ENCODE measurements at places on chromosomes 2 and 18. TPM values are rescaled to one million over a fixed set of nuclear protein-coding genes. Genes with fewer than 3 reads are reported as not detected.

FAP gene
- total RNA-seq: 2.0 TPM

SRSF7 gene
- 202 TPM for total RNA-seq

UGT1A5 gene
- total RNA-seq: not detected

MAIP1 gene
- total RNA-seq: 17.7 TPM

GCC2 gene
- 33.7 TPM for total RNA-seq

UGT1A10 gene
- not detected for total RNA-seq

TMEM169 gene
- not detected for total RNA-seq

RUFY4 gene
- total RNA-seq: not detected

DNA sequence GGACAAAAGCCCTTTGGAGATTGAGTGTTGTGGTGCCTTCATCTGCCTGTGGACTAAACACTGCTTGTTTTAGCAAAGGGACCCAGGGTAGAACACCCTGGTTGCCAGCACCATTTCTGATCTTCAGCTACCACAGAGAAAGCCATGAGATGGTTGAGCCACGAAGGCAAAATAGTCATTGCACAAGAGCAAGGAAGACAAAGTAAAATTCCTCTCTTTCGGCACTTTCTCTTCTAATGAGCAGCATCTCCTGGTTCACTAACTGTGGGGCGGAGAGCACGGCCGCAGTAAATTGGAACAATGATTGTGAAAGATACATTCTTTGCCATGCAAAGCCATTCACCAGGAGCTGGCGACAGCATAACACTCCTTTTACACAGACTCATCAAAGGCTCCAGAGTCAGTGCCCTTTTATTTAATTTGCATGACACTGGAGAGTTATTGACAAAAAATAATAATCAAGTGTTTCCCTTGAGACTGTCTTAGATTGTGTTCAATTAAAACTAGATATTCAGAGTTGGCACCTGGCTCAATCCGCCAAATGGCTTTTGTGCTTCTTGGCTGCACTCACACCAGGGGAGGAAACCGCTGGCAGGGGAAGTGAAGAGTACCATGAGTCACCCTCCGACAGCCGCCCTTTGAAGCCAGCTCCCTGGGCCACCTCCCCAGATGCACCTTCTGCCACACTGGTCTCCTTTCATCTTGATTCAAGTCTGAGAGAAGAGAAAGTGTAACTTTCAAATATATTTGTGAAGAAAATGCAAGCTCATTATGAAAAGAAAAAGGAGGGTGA is 100.5 kb upstream of the MEIS1 start:
- H3K36me3 ChIP-seq: no peaks in the 10 kb centered on the region
- no peak overlapping the region for H3K4me3 ChIP-seq
- H3K27me3 ChIP-seq: no peaks in the 10 kb centered on the region

- no peak overlapping the region for H3K4me3 ChIP-seq
- no peaks in the 10 kb centered on the region for H3K4me1 ChIP-seq
- no peaks in the 10 kb centered on the region for H3K36me3 ChIP-seq
These were observed 499.7 kb downstream of the BCL11A start for GRCh38 chr2:60053791-60054190.

DNA sequence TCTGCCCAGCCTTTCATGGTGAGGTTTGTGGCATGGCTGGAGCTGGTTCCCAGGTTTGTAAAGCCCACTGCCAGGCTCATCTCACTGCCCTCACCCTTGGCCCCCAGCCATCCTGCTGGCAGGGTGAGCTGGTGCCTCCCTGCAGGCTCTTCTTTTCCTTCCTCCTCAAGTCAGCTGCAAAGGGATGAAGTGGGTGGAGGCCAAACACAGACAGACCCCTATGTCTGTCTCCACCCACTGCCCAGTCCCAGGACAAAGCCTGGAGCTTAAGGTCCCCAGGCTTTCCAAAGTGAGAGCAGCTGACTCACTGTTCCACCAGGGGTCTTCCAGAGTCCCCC is 92.0 kb downstream of the TNS1 start:
- no peaks in the 10 kb centered on the region for H3K36me3 ChIP-seq
- H3K27ac ChIP-seq: no peak overlapping the region
- H3K4me1 ChIP-seq: peaks cover 12% of the 10 kb centered on the region
- H3K4me3 ChIP-seq: no peak overlapping the region
- no peak for DNase-seq

DNA sequence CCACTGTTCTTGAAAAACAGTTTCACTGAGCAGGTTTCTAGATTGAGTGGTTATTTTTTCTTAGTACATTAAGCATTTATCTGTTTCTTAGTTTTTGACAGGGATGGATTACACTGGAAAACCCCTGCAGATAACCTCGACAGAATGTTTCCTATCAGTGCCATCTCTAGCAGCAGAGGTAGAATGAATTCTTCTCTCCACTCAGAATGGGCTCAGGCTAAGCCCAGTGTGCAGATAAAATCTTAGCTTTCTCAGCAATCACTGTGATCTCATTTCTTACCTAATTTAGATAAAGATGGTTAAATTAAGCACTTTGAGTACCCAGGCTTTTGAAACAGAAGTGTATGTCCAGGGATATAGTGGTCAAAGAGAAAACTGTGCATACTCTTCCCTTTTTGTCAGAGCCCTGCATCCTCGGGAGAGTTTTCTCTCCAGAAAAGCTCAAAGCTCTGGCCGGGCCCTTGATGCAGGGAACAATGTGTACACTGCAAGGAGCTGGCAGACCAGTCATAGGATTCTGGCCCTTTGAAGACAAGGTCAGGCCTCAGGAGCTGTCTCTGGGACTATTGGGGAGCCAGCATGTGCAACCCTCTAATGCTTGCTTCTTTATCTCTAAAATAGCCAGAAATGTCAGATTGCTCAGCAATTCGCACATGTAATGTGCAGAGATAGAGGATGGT is 10.6 kb upstream of the AKAIN1 start:
- DNase-seq: no peak
- H3K27me3 ChIP-seq: no peaks in the 10 kb centered on the region
- H3K27ac ChIP-seq: no peak overlapping the region
- H3K36me3 ChIP-seq: no peaks in the 10 kb centered on the region

GRCh38 chr2:735670-736218 is 58.5 kb upstream of the TMEM18 start:
- no peaks in the 10 kb centered on the region for H3K27me3 ChIP-seq
- H3K27ac ChIP-seq: no peak overlapping the region
- H3K4me3 ChIP-seq: no peak overlapping the region
- DNase-seq: no peak
- no peaks in the 10 kb centered on the region for H3K36me3 ChIP-seq

- no peak overlapping the region for H3K27ac ChIP-seq
- no peak for DNase-seq
- no peaks in the 10 kb centered on the region for H3K27me3 ChIP-seq
- H3K4me3 ChIP-seq: no peak overlapping the region
These were observed 55.7 kb upstream of the OTOF start for GRCh38 chr2:26533661-26534060.

DNA sequence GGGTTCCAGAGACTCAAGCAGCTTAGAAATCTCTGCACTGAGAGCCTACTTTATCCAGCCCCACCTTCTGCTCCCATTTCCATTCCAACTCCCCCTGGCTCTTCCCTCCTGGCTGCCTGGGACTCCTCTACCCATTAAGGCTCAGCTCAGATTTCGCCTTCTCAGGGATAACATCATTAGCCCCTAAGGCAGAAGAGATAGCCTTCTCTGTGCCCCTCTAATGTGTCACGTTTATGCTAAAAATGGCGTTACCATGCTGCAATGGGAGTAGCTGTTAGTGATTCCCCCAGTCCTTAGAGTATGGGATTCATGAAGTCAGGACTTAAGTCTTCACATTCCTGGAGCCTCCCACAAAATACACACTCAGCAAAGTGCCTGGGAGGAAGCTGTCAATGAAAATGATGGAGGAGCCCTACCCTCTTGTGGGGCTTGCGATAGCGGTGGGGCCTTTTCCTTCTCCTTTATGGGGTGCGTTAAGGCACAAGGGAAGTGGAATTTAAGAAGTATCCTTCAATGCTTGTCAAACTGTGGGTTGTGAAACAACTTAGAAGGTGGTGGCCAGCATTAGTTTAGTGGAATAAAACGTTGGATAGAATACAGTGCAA is 144.7 kb upstream of the COPS8 start:
- peaks cover 4% of the 10 kb centered on the region for H3K4me1 ChIP-seq
- H3K36me3 ChIP-seq: no peaks in the 10 kb centered on the region

- no peak overlapping the region for H3K4me3 ChIP-seq
- H3K36me3 ChIP-seq: no peaks in the 10 kb centered on the region
- no peaks in the 10 kb centered on the region for H3K27me3 ChIP-seq
- no peak for DNase-seq
These were observed 44.2 kb upstream of the SPTBN1 start for GRCh38 chr2:54411801-54412354.

DNA sequence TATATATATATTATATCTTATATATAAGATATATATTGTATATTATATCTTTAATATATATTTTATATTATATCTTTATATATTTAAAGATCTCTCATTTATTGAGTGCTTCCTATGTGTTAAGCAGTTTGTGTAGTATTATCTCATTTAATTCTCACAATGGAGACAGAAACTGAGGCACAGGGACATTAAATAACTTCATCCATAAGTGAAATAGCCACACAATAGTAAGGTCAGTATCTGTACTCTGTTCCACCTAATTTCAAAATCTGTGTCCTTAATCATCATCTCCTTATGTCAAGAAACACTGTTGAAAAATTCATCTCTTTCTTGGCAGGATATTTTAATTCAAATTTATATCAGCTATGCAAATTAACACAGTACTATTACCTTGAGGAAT is 52.8 kb upstream of the CD302 start:
- no peaks in the 10 kb centered on the region for H3K4me1 ChIP-seq
- DNase-seq: no peak
- H3K27me3 ChIP-seq: no peaks in the 10 kb centered on the region
- no peak overlapping the region for H3K4me3 ChIP-seq
- H3K27ac ChIP-seq: no peak overlapping the region

- no peaks in the 10 kb centered on the region for H3K4me1 ChIP-seq
- H3K4me3 ChIP-seq: no peak overlapping the region
These were observed 25.2 kb downstream of the NPPC start for GRCh38 chr2:231900972-231901371.

- no peak overlapping the region for H3K4me3 ChIP-seq
- no peak overlapping the region for H3K27ac ChIP-seq
- no peaks in the 10 kb centered on the region for H3K27me3 ChIP-seq
- H3K36me3 ChIP-seq: no peaks in the 10 kb centered on the region
- no peak for DNase-seq
These were observed 69.7 kb upstream of the NRP2 start for GRCh38 chr2:205612636-205613035.

- H3K4me3 ChIP-seq: no peak overlapping the region
- H3K4me1 ChIP-seq: peaks cover 3% of the 10 kb centered on the region
- no peaks in the 10 kb centered on the region for H3K27me3 ChIP-seq
- peak; percentile 21 for DNase-seq
These were observed 164.1 kb downstream of the KIAA1328 start for GRCh38 chr18:36993068-36993467.

GRCh38 chr2:173822889-173823542 is 142.2 kb downstream of the SP3 start:
- H3K4me3 ChIP-seq: no peak overlapping the region
- no peak overlapping the region for H3K27ac ChIP-seq
- no peak for DNase-seq
- H3K4me1 ChIP-seq: no peaks in the 10 kb centered on the region
- H3K36me3 ChIP-seq: no peaks in the 10 kb centered on the region
- H3K27me3 ChIP-seq: peaks cover 5% of the 10 kb centered on the region

DNA sequence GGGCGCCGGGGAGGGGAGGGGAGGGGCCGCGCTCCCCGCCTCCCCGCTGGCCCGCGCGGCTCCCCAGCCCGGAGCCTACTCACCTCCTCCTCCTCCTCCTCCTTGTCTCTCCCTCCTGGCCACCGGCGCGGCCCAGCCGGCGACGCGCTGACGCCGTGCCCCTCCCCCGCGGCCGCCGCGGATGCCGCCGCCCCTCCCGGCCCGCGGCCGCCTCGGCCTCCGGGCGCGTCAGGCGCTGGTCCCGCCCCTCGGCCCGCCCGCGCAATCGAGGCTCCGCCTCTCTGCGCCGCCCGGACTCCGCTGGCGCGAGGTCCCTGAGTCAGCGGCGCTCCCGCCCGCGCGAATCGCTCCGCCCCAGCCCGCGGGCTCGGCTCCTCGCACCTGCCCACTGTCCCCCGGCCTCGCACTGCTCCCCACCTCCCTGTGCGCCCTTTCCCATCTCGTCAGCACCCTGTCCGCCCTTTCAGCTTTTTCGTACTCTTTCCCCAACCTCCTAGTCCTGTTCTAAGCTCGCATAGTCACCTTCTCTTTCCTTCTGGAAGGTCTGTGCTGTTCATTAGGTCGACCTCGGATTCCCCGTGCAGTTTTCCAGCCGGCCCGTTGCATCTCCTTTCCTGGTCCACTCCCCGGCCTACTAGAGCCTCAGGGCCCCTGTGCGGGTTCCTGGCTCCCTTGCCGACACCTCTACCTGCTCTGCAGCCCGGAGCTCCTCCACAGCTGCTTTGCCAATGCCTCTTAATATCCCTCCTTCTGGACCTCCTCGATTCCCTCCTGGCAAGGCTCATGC is 187.4 kb downstream of the ZEB2 start:
- H3K27ac ChIP-seq: peak overlapping the region; percentile 85
- peak overlapping the region; percentile 71 for H3K4me3 ChIP-seq
- peaks cover 15% of the 10 kb centered on the region for H3K4me1 ChIP-seq
- peak; percentile 88 for DNase-seq
- no peaks in the 10 kb centered on the region for H3K36me3 ChIP-seq
- H3K27me3 ChIP-seq: no peaks in the 10 kb centered on the region

GRCh38 chr2:6212491-6212890 is 520.3 kb downstream of the SOX11 start:
- DNase-seq: no peak
- no peak overlapping the region for H3K4me3 ChIP-seq
- H3K36me3 ChIP-seq: no peaks in the 10 kb centered on the region
- no peaks in the 10 kb centered on the region for H3K4me1 ChIP-seq
- no peaks in the 10 kb centered on the region for H3K27me3 ChIP-seq
- H3K27ac ChIP-seq: no peak overlapping the region

DNA sequence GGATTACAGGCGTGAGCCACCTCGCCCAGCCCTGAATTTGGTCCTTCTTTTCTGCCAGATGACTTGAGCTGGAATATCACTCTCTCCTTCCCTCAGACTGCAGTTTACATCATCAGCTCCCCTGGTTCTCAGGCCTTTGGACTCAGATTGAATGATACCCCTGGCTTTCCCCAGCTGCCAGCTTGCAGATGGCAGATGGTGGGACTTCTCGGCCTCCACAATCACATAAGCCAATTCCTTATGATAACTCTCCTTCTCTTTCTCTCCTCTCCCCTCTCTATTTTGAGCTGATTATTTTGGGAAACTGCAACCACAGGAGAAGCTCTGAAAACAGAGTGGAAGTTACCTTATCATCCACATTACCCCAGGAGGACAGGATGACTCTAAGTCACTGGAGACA is 33.4 kb upstream of the ATP8B1 start:
- peaks cover 32% of the 10 kb centered on the region for H3K4me1 ChIP-seq
- H3K4me3 ChIP-seq: no peak overlapping the region
- no peak for DNase-seq

DNA sequence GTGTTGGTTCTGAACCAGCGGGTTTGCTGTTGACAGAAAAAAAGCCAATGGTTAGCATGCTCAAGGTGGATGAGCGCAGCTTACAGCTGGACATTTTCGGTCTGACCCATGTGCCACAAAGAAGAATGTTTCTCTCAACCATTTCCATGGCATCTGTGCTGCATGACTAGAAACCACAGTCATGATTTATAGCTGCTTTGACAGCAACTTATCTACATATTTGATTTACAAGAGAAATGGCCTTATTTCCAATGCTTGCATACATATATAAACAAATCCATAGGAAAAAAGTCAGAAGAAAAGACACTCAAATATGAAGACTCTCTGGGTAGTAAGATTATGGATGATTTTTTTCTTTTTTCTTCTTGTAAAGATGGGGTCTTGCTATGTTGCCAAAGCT is 98.2 kb downstream of the DYNC1I2 start:
- H3K27me3 ChIP-seq: no peaks in the 10 kb centered on the region
- no peak overlapping the region for H3K27ac ChIP-seq
- H3K36me3 ChIP-seq: peaks cover 6% of the 10 kb centered on the region
- DNase-seq: no peak
- H3K4me3 ChIP-seq: no peak overlapping the region

All from endothelial cell of umbilical vein (primary cell).